ENCODE measurements at places on chromosomes 5 and 9.

GRCh38 chr9:130237763-130238524 is 27.6 kb upstream of the HMCN2 start:
- DNase-seq, result no peak

DNA sequence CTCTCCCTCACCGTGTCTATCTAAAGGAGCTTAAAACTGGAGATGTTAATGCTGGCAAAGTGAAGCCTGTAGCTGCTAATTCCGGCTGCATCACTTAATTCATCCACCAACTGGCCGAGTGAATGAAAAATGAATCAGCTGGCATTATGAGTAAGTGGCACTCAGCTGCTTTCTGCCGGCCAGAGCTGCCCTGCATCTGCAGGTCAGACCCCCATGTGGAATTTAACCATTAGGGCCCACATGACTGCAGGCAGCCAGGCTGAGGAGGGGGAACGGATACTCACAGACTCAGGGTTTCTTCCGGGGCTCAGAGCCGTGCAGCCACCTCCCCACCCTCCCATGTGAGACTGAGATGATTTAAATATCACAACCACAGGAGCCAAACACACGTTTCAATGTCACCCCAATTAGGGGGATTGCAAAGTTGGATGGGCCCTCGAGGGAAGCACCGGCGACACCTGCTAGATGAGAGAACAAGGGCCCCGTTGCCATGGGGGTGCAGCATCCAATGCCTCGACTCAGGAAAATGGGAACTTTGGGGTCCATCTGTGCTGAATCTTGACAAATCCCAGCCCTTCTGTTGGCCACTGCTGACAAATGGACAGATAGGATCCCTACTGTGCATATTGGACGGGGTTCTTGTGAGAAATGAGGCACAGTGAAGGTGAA is 115.6 kb upstream of the ALDH1B1 start:
- peak; percentile 7 for DNase-seq

- no peak for DNase-seq
These were observed 271.2 kb downstream of the RASEF start for GRCh38 chr9:82791692-82792091.

- no peak for DNase-seq
These were observed 25.8 kb upstream of the RNF130 start for GRCh38 chr5:180097163-180097894.

DNA sequence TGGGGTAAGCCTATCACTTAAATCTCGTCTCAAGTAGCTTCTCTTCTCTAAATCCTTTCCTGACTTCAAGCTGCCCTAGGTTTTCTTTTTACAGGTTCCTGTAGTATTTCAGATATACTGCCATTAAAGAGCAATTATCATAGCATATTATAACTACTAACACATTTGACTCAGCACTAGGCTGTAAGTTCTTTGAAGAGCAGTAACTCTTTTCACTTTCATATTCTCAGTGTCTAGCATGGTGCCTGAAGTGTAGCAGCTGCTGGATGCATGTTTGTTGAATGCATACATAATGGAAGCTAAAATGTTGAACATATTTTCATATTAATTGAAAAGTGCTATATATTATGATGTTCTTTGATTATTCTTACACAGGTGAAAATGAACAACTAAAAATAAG is 22.5 kb downstream of the CCDC152 start:
- no peak for DNase-seq

GRCh38 chr5:17146280-17146841 is 71.1 kb upstream of the BASP1 start:
- DNase-seq, result no peak

- no peak for DNase-seq
These were observed 91.0 kb upstream of the COL5A1 start for GRCh38 chr9:134550584-134550983.

GRCh38 chr5:73370640-73371583 is 77.7 kb downstream of the FOXD1 start:
- DNase-seq, result no peak

GRCh38 chr9:126151686-126152134 is 174.9 kb upstream of the MVB12B start:
- peak; percentile 24 for DNase-seq

- DNase-seq, result no peak
These were observed 17.5 kb downstream of the TMEM38B start for GRCh38 chr9:105711867-105712266.

DNA sequence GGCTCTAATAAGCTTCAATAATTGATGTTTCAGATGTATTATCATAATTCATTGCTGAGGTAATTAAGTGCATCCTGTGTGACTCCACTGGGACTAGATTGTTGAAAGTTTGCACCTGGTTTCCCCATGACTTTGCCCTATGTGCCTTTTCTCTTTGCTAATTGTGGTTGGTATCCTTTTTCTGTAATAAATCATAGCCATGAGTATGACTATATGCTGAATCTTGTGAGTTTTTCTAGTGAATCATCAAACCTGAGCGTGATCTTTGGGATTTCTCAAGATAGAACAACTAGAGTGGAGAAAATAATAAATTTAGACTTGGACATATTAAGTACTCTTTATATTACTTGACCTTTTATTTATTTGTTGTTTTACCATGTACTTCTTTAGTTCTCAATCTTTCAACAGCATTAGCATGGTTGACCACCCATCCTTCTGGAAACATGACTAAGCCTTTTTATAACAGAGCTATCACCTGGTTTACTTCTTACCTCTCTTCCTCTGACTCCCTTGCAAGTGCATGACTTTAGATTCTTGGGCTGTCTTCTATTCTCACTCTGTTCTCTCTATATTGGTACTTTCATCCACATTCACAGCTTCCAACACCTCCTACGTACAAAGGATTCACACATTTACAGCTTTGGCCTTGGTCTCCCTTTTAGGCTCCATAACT is 239.6 kb upstream of the TAS2R1 start:
- DNase-seq, result no peak

DNA sequence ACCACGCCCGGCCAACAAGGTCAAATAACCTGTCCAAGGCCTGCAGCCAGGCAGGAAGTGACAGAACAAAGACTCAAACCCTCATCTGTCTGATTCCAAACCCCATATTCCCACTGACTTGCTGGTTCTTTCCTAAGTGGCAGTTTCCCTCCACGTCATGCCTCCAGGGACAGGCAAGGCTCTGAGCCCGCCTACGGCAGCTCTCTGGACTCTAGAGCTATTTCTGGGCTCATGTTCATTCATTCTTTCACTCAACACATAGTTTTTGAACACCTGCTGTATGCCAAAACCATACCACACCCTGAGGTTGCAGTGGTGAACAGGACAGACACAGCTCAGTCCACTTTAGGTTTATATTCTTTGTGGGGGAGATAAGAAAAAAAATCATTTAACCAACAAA is 5.2 kb upstream of the FBP1 start:
- no peak for DNase-seq

DNA sequence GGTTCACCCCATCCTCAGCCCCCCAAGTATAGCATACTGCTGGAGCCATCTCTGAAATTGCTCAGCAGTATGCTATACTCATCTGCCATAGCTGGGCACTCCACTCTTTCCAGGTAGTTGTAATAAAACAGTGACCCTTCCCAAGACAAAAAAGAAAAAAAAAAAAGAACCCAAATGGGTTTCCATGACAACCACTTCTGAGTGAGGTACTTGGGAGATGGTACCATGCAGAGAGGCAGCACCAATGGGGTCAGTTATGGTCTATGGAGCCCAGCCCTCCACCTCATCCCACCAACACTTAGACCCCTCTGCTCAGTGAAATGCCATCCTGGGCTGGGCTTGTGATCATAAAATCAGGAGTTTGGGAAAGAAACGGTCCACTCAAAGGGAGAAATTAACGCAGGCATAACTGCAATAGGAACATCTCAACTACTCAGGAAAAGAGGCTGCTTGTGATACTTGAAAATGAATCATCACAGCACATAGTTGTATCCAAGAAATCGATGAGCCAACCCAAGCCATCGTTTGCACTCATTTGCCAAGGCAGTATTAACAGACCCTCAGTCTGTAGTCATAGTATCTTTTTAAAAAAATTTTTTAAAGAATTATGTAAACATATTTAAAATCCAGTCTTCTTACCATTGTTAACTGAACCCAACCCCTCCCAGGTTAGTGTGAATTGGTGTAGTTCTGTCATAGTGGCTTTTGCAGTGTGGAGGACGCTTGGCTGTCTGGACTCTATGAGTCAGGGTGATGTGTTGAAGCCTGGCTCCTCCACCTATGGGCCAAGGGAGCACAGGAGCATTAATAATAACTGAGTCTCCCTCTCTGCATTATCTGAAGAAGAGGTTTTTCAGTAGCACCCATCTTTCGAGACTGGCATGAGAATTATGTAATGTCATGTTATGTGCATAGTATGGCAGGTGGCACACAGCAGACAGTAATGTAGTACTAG is 402.7 kb downstream of the SPOCK1 start:
- no peak for DNase-seq

DNA sequence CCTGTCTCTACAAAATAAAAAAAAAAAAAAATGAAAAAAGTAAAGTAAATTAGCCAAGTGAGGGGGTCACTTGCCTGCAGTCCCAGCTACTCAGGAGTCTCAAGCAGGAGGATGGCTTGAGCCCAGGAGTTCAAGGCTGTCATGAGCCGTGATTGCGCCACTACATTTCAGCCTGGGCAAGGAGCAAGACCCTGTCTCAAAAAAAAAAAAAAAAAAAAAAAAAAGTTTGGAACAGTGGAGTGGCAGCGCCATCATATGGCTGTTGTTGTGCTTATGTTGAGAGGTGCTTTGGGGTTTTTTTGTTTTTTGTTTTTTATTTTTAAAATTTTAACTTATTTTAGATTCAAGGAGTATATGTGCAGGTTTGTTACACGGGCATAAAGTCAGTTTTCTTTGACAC is 3.6 kb downstream of the BRIX1 start:
- DNase-seq, result no peak

- no peak for DNase-seq
These were observed 110.9 kb downstream of the FOXD1 start for GRCh38 chr5:73337586-73338255.

DNA sequence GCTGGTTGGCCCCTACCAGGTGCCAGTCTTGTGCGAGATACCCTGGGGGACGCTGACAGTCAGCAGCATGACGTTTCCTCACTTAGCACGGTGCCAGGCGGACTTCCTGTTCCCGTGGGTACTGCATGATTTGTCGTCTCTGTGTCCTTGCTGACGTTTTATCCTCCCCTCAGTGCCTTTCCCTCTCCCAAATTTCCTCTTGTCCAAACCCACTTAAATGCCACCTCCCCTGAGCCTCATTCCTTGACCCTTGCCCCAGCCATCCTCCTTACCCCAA is 60.6 kb upstream of the SAP30L start:
- no peak for DNase-seq

- peak; percentile 51 for DNase-seq
These were observed 1.3 kb downstream of the FGF1 start for GRCh38 chr5:142684508-142685041.

Data from H9 (cell line).